ENCODE measurements at places on chromosomes 7 and 10.

GRCh38 chr7:80147543-80148391 is 13.1 kb downstream of the GNAI1 start:
- no peak for DNase-seq

DNA sequence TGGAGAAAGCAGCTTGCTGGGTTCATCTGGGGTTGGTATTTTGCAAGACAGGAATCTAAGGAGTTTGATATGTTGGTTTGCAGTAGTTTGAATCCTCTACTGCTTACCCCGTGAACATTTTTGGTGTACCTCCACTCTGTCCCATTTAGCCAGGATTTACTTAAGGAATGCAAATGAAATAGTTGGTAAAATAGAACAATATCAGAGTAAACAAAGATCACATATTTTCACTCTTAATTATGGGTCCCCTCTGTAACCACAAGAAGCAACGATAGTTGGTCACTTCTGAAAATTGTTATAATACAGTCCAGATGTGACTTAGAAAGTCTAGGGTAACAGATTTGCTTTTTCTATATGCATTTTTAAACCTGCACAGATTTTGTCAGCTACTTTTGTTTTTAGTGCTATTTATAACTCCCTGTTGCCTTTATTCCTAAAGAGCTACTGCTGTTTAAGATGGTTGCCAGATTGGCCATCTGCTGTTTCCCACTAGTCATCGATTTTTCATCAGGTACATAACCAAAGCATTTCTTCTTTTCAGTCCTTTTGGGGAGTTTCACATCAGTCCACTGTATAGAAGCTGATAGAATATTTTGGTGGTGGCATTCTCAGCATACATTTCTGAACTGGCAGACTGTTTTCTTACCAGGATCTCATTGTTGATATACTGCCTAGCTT is 37.6 kb downstream of the MAPK8 start:
- no peak for DNase-seq

DNA sequence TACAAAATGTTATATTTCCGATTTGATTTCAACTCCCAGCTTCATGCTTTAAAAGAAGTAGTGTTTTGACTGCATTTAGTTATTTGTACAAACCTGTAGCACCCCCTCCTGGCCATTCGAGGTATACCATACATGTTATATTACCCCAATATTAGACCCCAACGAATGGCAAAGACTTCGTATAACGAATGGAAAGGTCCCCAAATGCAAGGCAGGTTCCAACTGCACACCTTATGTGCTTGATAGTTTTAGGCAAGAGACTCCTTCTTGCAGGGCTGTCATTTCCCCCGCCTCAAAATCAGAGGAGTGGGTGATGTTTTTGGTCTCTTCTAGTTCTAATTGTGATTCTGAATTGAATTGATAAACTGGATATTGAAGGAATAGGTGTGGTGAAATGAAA is 101.1 kb upstream of the TARP start:
- DNase-seq = peak; percentile 67

GRCh38 chr10:122265896-122266295 is 5.2 kb upstream of the BTBD16 start:
- no peak for DNase-seq

DNA sequence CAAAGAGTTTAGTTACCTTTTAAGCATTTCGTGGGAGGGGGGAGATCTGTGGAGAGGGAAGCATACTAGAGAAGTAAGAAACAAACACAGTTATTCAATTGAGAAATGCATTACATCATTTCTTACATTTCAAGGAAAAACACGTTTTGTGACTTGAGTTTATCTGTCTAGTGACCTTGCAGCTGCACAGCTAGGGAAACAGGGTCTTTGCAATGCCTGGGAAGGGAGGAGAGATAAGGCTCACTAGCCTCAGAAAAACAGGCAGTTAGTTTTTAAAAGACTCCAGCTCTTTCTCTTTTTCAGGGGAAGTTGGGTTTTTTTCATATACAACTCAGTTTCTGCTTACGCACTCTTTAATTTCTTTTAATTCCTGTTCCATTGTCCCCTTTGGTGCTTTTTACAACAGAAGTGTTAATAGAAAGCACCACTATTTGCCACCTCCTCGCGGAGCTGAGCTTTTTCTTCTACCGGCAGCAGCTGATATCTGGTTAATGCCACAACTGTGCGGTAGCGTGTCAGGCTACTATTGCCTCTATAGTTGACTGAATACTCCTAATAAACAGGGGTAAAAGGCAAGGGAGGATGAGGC is 5.6 kb downstream of the CYP3A43 start:
- DNase-seq = peak; percentile 33

DNA sequence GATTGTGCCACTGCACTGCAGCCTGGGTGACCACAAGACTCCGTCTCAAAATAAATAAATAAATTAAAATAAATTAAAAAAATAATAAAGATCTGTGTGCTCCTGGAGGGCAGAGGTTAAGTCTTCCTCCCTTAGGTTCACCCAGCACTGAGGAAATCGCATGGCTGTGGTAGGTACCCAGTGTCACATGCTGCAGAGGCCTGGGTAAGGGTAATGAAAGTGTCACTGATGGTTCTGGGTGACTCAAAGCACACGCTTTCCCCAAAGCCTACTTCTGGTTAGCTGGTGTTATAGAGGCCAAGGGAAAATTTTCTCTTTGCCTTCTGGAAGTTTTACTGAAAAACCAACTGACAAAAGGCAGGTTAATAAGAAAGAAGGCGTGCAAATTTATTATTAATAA is 88.8 kb upstream of the ITGB1 start:
- DNase-seq = no peak

- DNase-seq = no peak
Measured at GRCh38 chr7:88922944-88923343, 127.4 kb upstream of the TEX47 start.

DNA sequence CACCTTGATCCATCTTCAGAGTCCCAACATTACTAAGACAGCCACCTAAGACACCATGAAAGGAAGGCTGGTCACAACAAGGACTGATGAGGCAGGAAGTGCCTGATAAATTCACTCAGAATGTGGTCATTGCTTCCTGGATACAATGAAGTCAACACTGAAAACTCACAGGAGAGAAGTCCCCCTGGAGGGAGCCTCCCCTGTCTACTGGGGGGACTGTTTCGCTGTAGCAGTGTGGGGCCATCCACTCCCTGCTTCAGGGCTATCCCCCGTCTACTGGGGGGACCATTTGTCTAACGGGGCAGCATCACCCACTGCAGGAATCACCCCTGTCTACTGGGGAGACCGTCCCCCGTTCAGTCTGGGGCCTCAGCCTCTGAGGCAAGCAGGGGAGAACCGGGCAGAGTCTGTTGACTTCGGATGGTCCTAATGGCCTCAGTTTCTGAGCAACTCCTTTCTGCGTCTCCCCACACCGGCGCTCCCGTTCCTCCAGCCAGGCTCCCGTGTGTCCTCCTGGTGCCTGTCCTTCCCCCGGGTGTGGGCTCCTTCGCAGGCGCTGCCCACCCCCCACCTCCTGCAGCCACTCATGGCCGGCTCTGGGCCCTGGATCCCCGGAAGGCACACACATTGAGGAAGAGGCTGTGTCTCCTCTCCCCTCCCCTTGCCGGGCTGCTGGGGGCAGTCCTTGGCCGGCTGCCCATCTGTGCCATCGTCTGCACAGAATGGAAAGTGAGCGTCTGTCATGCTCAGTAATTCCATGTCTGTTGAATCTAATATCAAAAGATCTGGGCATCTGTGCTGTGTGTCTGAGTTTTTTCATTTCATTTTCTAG is 59.9 kb upstream of the DNAJB6 start:
- peak; percentile 71 for DNase-seq

DNA sequence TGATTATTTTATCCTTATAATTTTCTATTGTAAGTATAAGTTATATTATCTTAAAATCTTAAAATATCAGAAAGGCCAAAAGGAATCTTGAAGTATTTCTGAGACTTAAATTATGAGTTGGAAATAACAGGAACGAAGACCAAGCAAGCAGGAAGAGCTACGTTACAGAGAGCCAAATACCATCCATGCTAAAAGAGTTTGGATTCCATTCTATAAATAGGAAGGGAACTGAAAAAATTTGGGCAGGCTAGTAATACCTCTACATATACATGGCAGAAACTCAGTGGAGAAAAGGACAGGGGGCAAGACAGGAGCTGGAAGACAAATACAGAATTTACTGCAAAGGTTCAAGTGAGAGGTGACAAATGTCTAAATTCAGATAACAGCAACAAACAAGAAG is 16.7 kb downstream of the ITGB1 start:
- no peak for DNase-seq

DNA sequence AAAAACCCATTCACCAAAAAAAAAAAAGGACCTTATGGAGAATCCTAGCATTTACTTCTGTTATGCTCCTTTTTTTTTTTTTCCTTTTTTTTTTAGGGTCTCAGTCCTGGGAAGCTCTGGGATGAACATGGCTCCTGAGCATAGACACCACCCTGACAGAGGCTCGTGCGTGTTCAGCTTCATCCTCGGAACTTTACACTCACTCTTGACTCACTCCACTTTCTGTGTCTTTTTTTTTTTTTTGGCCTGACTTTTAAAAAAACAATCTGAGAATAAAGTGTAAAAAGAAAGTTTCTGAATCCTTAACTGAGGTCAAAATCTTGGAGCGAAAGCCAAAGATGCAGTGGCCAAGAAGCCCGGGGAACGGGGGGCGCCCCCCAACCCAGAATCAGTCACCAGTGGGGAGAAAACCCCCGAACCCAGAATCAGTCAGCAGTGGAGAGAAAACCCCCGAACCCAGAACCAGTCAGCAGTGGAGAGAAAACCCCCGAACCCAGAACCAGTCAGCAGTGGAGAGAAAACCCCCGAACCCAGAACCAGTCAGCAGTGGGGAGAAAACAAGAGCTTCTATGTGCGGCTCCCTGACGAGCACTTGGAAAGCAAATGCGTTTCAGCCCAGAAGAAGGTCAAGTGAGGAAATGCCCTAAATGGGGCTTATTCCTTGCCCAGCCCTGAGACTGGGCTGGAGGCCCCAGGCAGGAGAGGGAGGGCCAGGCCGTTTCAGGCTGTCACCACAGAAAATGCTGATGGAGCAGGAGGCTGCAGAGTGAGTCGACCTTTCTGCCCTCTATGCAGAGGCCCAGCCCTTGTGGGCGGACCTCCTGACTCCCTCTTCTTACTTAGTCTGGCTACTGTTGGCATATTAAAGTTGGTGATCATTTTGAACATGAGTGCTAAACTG is 19.0 kb upstream of the PFKP start:
- no peak for DNase-seq

DNA sequence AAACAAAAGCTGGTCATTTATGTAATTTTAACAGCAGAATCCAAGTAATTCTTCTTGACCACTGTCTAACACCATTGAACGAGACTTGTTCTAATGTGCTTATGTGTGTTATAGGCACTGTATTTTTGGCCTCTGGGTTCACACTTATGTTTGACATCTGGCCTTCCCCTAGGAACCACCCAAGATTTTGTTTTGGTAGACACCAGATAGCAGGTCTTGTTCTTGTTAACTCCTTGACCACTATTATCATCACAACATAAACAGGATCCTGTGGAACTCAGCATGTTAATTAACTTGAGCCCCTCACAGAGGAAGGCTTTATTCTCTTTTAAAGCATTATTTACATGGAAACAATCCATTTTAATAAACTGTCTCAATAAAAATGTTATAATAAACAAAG is 167.7 kb downstream of the SEMA3D start:
- DNase-seq = no peak

DNA sequence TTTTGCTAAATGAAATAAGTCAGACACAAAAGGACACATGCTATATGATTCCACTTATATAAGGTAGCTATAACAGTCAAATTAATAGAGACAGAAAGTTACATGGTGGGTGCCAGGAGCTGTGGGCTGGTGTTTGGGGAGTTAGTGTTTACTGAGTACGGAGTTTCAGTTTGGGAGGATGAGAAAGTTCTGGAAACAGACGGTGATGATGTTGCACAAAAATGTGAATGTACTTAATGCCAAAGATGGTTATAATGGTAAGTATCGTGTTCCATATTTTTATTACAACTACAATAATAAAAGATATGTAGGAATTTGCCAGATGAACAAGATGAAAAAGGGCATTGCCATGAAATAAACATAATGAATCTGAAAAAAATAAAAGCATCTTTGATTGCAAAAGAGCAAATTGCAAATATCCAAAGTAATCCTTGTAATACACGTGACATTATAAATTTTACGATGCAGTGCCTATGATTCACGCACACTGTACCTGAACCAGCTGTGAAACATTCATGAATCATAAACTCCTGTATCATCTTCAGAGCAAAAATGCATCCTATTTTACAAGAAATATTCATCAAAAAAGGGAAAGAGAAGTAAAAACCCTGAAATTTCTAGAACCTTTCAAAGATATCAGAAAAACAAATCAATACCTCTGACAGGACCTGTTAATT is 676.7 kb downstream of the PCDH15 start:
- no peak for DNase-seq

DNA sequence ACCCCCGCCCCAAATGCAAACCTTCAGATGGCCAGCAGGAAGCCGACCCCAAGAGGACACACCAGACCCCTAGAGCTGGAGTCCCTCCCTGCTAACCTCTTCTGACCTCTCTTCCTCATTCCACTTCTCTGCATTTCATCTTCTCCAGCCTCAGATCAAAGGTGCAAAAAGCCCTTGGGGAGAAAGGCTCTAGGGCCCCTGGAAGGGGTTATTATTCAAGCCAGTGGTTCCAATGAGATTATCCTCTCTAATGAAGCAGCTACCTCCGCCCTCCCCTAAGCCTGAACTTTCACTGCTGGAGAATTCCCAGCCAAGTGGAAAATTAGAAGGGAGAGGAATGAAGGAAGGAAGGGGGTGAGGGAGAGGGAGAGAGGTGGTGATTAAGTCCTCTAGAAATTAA is 343.9 kb downstream of the PLXNA4 start:
- no peak for DNase-seq

GRCh38 chr10:119526621-119527592 is 15.6 kb downstream of the RGS10 start:
- DNase-seq = no peak

DNA sequence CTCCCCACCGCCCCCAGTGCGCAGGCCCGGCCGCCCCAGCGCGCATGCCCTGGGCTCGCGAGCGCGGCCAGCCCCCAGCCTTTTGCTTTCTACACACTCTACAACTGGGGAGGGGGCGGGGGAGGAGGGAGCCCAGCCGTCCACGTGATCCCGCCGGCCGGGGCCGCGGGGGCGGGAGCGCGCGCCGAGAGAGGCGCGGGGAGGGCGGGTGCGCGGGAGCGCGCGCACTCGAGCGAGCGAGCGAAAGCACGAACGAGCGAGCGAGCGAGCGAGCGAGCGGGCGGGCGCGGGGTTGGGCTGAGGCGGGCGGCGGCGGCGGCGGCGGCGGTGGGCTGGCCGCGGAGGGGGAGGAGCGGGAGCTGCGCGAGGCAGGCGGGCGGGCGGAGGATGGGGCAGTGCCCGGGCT is at the start of gene AUTS2:
TSS of gene AUTS2 (plus strand) at position 395 of the 406 bp plus-strand sequence. CDS start 1,179 bp downstream, outside the sequence.
- DNase-seq = peak; percentile 98

Measured in stomach (tissue), 19 donors.